Stimulated activated CD8-positive, alpha-beta memory T cell treated with anti-CD3 and anti-CD28 coated beads, Interleukin-4, amount 100 ng/mL, for 1 hour (primary cell): ENCODE measurements at places on chromosomes 5 and 9.

DNA sequence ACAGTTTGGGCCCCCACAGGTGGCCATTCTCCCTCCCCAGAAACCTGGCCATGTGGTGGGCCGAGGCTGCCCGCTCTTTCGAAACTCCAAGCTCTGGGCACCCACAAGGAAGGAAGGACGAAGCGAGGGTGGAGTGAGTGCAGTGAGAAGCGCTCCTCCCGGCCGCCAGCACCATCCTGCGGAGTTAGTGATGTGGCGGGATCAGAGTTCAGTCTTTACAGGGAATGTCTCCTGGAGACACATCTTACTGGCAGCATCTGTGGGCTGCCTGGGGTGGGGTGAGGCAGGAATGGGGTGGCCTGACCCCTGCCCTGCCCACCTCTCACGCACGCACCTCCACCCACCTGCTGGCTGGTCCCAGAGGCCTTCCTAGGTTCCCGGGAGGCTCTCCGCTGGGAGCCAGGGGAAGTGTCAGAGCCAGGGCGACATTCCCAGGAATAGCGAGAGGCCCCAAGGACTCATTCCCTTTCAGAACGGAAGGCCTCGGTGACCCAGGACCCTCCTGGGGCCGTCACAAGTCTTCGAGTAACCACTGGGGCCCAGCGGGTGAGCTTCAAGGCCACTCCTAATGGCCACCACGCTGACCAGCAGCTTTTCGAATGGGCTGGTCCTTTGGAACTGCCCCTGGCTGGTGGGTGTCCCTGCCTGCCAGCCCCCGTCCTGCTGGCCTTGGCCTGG is 5.5 kb upstream of the RNU6ATAC start:
- no peak for DNase-seq

DNA sequence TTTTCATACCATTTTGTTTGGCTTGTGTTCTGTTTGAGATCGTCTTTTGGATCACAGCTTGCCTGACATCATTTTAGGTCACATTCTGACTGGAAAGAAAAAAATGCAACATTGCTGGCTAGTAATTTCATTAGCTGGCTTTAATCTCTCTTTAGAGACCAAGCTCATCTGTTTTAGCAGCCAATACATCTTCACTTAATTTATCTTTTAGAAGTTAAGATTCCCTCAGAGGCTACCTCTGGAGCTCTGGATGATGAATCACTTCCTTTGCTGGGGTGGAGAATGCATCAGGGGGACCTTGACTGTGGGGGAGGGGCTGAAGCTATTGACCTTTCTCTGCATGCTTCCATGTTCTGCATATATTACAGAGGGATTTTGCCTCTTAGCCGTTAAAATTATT is 181.5 kb upstream of the OTULINL start:
- DNase-seq = no peak

- DNase-seq = no peak
Observed at GRCh38 chr5:173634465-173634983, 18.1 kb upstream of the BOD1 start.

DNA sequence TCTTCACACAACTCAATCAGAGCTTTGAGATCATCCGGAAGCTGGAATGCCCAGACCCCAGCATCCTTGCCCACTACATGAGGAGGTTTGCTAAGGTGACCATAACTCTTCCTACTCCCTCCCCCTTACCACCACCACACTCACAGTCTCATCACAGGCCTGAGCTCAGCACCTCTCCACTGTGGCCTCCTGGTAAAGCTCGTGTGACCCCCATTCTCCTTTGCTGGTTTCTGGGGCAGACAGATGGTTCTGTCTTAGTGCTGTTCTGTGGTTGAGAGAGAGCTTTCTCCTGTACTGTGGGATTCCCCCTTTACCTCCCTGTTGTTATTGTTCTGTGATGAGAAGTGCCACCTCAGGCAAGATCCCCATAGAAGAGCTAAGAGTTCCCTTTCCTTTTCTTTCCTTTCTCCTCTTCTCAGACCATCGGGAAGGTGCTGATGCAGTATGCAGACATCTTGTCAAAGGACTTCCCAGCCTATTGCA is 92.7 kb upstream of the RUSC2 start:
- no peak for DNase-seq

DNA sequence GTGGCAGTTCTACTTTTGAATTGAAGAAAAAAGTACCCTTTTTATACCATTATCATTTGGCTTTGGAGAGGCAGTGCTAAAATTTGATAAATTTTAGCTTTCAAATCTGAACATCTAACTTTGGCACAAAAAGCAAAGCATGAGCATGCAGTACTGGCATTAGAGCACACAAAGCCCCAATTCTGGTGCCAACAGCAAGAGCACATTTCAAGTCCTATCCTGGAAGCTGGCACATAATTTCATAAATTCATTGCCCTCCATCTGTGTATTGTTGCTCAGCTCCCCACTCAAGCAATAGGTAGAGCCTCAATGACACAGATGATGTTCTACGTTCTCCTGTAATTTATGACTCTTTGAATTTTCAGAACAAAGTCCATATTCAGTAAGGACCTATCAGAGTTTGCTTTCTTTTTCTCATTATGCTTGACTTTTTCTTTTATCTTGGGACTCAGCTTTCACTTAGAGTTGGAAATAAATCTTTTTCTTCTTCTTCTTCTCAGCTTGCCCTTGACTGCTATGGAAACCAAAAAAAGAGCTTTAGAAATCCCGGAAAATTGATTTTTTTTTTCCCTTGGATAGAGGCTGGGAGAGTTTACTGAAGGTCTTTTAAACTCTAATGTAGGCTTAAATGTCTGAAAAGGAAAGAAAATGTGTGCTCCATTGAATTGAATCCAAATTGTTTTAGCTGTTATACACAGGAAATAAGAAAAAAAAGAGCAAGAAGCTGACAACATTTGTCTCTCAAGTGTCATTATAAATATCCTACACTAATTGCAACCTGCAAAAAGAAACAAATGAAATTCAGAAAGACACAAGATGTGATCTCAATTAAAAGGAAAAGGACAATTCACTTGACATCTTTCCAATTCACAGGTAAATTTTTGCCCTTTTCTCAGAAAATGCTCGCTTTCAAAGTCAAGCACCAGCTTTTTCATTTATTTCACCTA is 380.8 kb upstream of the CDH18 start:
- no peak for DNase-seq

DNA sequence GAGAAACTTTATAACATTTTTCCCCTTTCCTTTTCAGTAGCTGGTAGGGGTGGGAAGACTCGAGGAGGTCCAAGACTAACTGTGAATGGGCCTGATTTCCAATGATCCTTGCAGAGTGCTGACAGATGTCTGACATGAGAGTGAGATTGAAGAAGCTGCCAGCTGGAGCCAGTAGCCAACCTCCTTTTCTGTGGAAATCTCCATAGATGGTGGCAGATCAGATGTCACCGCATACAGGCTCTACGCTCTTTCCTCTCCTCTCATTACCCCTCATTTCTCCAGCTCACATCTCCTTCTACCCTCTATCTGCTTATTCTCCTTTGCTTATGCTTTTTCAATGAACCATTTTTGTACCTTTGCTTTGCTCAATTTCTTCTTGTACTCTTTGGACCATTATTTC is 395.2 kb upstream of the TNC start:
- DNase-seq = no peak

GRCh38 chr5:107670932-107671741 is at the start of gene EFNA5:
TSS of gene EFNA5 (minus strand) at chr5:107670937.
- DNase-seq = no peak
